ENCODE measurements at places on chromosomes 3 and 15. TPM values are rescaled to one million over a fixed set of nuclear protein-coding genes. Genes with fewer than 3 reads are reported as not detected.

CKMT1A gene
- total RNA-seq, result not detected

INSYN1 gene
- total RNA-seq, result not detected

SLCO2A1 gene
- not detected for total RNA-seq

FSIP1 gene
- total RNA-seq, result 0.14 TPM

RTP4 gene
- total RNA-seq, result 6.0 TPM

LRRC3B gene
- not detected for total RNA-seq

STAB1 gene
- 26.1 TPM for total RNA-seq

FANCD2 gene
- 18.9 TPM for total RNA-seq

ZNF35 gene
- 2.3 TPM for total RNA-seq

SEMA6D gene
- total RNA-seq, result not detected

SNTN gene
- total RNA-seq, result not detected

ECE2 gene
- total RNA-seq, result not detected

- H3K36me3 ChIP-seq, result no peaks in the 10 kb centered on the region
- DNase-seq, result peak; percentile 3
- no peak overlapping the region for H3K27ac ChIP-seq
- H3K4me1 ChIP-seq, result no peaks in the 10 kb centered on the region
- H3K4me3 ChIP-seq, result no peak overlapping the region
- no peaks in the 10 kb centered on the region for H3K27me3 ChIP-seq
These were observed 949.4 kb downstream of the ROBO1 start for GRCh38 chr3:78818161-78818985.

DNA sequence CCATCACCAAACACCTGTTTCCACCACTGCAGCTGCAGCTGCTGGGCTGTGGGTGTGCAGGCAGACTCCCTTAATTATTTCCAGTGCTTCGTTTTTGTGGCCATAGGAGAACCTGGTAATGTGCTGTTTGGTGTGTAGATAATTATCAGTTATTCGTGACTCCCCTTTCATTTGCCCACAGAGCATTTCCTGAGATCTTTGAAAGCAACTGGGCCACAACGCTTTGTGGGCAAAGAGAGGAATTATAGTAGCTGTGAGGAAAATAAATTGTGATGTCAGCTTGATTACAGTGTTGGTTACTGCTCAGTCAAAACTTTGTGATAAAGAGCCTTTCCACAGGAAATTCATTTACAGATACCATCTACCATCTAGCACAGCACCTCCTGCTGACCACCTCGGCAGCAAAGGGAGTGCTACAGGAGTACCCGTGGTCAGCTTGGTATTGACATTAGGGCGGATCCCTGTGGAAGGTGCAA is 193.3 kb upstream of the SLCO3A1 start:
- no peak overlapping the region for H3K27ac ChIP-seq
- DNase-seq, result no peak
- no peak overlapping the region for H3K4me3 ChIP-seq
- H3K4me1 ChIP-seq, result peaks cover 8% of the 10 kb centered on the region
- H3K36me3 ChIP-seq, result no peaks in the 10 kb centered on the region

DNA sequence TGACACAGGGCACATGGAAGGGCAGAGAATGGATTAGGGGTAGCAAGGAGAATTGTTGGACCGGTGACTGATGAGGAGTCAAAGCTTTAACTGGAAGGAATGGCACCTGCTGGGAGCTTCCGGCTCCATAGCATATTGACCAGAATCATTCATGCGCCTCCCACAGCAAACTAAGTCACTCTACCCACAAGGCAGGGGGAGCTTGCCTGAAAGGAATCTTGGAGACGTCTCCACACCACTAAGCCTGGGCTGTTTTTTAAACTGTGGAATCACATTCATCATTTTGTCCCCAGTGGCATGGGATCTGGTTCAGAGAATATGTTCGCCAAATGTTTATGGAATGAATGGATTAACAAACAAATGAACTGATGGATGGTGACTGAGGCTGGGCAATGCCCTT is 57.0 kb upstream of the ITGA11 start:
- no peaks in the 10 kb centered on the region for H3K4me1 ChIP-seq
- no peak overlapping the region for H3K4me3 ChIP-seq
- no peaks in the 10 kb centered on the region for H3K27me3 ChIP-seq
- H3K36me3 ChIP-seq, result no peaks in the 10 kb centered on the region
- DNase-seq, result no peak

DNA sequence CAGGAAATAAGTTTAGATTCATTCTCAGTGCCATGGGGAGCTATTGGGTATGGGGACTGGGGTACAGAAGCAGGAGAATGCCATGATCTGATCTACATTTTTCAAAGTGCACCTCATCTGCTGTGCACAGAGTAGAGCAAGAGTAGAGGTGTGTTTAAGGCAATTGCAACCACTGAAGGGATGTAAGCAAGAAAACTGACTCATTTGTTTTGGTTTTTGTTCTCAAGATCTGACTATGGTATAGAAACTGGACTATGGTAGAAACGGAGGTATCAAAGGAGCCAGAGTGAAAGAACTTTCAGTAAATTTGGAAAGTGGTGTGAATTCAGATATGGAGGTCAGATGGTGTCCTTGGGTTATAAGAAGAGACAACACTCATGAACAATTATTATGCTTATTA is 86.2 kb upstream of the CMSS1 start:
- no peak overlapping the region for H3K27ac ChIP-seq
- H3K4me3 ChIP-seq, result no peak overlapping the region
- no peak for DNase-seq

DNA sequence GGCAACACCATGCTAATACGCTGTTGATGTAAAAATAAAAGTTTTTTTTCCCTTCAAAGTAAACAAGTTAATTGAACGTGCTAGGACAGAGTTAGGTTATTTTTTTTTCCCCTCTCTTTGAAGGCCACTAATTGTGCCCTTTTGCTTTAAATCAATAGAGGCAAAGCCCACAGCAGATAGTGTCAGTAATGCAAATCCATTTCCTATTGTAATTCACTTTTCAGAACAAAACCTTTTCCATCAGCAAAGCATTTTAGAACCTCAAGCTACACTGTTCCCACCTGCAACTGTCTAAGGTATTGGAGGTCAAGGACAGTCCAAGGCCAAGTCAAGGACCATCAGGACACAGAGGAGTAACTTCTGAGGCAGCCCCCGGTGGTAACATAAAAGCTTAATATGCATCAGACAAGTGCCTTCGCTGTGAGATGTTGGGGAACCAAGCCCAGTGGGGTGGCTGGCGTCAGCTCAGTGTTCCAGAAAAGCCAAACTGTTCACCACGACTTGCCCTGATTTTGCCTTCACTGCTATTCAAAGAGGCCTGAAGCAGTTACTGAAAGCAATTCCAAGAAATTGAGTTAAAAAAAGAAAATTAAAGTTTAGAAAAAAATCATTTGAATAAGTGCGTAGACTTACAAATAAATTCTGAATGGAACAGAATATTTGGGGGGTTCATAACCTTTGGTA is 65.8 kb upstream of the ICE2 start:
- H3K36me3 ChIP-seq, result no peaks in the 10 kb centered on the region
- no peaks in the 10 kb centered on the region for H3K27me3 ChIP-seq

DNA sequence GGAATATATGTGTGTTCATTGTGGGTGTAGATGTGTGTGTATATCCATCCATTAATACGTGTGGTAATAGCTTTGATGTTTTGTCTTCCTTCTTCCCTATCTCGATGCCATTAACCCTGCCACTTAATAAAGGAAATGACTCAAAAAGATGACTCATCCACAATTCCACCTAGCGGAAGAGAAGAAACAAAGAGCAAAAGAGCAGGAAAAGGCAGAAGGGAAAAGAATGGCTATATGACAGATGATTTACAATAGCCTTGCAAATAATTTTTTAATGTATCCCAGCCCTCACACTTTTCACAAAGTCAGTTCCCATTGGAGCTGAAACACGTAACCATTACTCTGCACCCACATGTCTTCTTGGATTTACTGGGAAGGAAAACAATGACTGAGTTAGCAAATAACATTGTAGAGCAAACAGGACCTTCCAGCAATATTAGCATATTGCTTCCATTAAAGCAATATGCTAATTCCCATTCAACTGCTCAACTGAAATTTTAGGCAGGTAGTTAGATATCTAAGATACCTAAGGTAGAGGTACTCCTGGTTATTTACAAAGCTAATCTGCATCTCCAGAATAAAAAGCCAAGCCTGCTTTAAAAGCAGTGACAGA is 197.2 kb downstream of the KCNAB1 start:
- no peak overlapping the region for H3K27ac ChIP-seq
- no peaks in the 10 kb centered on the region for H3K4me1 ChIP-seq
- H3K36me3 ChIP-seq, result no peaks in the 10 kb centered on the region

DNA sequence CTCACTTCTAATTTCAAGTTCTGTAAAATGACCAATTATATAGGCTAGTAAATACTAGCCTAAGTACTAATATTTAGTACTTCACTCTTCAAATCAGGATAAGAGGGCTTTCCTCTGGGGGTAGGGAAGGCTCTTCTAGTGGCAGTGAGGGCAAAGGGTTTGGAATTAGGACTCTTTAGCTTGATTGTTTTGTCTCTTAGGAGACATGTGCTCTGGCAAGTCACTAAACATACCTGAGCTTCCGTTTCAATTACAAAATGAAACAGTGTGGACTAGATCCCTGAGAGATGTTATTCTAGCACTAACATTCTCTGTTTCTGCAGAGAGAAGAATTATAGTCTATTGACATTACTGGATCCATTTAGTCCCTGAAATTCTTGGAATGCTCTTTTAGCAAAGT is 71.5 kb downstream of the PCOLCE2 start:
- no peaks in the 10 kb centered on the region for H3K4me1 ChIP-seq
- no peak for DNase-seq
- H3K4me3 ChIP-seq, result no peak overlapping the region
- no peak overlapping the region for H3K27ac ChIP-seq
- H3K36me3 ChIP-seq, result no peaks in the 10 kb centered on the region

DNA sequence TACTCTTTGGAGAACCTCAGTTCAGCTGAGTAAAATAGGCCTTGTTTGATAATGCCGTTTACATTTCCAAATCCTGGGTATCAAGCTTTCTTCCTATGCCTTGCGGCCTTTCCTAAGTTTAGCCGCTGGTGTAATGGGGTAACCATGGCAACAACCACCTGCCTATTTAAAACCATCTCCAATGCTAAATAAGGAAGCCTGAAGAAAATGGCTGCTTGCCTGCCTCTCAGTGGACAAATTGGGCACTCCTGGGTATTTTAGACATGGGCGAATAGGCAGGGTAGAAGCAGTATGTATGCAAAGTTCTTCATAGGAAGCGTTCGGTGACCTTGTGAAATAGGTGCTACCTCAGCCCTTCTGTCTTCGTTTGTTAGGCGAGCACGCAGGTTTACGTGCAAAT is 122.7 kb downstream of the DGKG start:
- H3K36me3 ChIP-seq, result no peaks in the 10 kb centered on the region
- H3K4me3 ChIP-seq, result no peak overlapping the region
- H3K27ac ChIP-seq, result no peak overlapping the region
- DNase-seq, result no peak

DNA sequence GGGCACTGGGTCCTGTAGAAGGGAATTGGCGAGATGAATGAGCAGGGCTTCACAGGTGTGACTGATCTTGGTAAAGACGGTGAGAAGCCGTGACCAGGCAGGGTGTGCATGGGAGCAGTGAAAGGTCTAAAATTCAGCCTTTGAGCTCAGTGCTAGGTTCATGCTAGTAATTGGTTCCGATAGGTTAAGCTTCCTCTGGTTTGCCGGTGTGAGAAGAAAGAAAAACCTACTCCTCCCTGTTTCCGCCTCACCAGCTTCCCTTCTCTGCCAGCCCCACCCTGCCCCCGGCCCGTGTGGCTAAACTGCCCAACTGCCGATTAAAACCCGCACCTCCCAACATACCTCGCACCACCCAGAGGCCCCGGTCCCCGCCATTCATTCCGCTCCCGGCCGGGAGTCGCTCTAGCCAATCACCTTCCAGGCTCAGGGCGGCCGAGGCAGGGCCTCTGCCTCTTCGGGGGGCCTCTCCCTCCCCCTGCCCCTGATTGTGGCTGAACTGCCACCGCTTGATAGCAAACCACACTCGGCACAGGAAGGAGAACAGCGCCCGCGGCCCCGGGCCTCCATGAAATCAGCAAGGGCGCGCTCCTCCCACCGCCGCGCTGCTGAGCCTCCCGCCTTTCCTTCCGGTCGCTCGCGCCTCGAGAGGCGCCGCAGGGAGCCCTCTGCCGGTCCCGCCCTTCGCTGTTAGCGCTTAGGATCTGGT is 7.3 kb upstream of the NRROS start:
- peak; percentile 91 for DNase-seq
- peak overlapping the region; percentile 48 for H3K4me3 ChIP-seq
- peaks cover 31% of the 10 kb centered on the region for H3K4me1 ChIP-seq
- H3K36me3 ChIP-seq, result no peaks in the 10 kb centered on the region
- H3K27me3 ChIP-seq, result no peaks in the 10 kb centered on the region

GRCh38 chr3:32325927-32326326 is 65.7 kb upstream of the CMTM7 start:
- no peak overlapping the region for H3K27ac ChIP-seq
- H3K27me3 ChIP-seq, result no peaks in the 10 kb centered on the region
- no peaks in the 10 kb centered on the region for H3K36me3 ChIP-seq

DNA sequence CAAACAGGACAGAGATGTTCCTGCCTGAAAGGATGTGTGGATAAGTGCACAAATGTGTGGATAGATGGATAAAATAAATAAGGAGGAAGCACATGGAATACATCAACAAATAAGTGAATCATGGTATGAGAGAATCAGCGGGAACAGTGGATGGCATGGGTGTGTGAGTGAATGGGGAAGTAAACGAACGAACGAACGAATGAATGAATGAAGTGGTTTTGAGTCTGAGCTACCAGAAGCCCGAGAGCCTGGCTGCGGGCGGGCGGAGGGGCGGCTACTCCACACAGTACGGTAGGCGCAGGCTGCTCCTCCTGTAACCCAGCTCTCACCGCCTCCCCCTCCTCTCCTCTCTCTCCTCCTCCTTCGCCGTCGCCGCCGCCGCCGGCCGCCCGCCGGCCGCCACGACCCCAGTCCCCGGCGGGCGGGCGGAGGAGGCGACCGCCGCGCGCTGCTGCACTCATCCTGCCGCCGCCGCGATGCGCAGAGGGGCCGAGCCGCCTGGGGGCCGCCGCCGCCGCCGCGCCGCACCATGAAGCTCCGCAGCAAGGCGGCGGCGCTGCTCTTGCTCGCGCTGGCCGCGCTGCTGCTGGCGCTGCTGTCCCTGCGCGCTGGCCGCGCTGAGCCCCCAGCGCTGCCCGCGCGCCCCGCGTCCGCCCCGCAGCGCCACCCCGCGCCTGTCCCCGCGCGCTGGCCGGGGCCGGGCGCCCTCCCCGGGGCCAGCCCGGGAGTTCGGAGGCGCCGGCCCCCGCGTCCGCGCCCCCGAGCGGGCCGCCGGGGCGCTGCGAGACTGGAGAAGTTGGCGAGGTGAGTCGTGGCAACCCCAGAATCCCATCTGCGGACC is at the start of gene GXYLT2:
Gene GXYLT2 (plus strand): TSS at position 342 of the 841 bp plus-strand sequence. CDS start 188 bp downstream, at position 530.
- H3K36me3 ChIP-seq, result no peaks in the 10 kb centered on the region
- H3K27me3 ChIP-seq, result peaks cover 6% of the 10 kb centered on the region
- peak; percentile 3 for DNase-seq
- no peak within 1 kb of the TSS for H3K27ac ChIP-seq

All from naive thymus-derived CD4-positive, alpha-beta T cell (primary cell).